ENCODE measurements at places on chromosomes 3 and 15.
A peak's percentile ranks its signal among the peaks of the same experiment; 100 is the strongest.

GRCh38 chr3:138329127-138329983 lies at the start of gene NME9:
Gene NME9 (minus strand): TSS chr3:138329851. CDS start chr3:138329335, 516 bp downstream.
- peak; percentile 94 for DNase-seq

DNA sequence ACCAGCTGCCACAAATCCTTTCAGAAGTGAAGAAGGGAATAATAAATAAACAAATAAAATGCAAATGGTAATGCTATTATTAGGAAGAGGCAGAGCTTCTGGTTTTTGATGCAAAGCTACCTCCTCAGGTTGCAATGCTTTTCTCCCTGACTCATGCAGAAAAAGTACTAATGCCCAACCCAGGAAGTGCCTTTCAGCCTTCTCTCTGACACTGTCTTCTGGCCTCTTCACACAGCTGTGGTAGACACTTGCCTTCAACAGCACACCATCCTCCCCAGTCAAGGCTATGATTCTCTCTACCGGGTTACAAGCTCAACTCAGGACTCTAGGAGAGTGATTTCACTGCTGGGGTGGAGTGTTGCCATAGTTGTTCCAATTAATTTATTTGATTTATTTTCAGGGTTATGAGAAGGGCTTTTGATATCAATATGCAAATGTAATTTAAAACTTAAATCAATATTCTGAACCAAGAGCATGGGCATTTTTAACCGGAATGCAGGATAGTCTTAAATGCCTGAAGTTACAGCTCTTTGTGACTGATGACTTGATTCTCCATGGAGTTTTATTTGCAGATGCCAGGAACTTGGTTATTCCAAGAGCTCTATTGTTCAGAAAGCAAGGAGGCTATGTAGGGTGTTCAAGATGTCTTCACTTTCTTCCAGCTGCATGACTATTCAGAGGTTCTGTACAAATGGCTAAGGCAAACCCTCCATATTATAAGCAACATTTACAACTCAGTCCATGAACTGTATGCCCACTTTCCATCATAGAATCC lies 27.1 kb upstream of the GALNT15 start:
- DNase-seq = no peak

GRCh38 chr3:57755368-57755675 lies 787 bp upstream of the SLMAP start:
- peak; percentile 9 for DNase-seq

- DNase-seq = no peak
Observed at GRCh38 chr15:35329521-35329961, 216.4 kb downstream of the DPH6 start.

DNA sequence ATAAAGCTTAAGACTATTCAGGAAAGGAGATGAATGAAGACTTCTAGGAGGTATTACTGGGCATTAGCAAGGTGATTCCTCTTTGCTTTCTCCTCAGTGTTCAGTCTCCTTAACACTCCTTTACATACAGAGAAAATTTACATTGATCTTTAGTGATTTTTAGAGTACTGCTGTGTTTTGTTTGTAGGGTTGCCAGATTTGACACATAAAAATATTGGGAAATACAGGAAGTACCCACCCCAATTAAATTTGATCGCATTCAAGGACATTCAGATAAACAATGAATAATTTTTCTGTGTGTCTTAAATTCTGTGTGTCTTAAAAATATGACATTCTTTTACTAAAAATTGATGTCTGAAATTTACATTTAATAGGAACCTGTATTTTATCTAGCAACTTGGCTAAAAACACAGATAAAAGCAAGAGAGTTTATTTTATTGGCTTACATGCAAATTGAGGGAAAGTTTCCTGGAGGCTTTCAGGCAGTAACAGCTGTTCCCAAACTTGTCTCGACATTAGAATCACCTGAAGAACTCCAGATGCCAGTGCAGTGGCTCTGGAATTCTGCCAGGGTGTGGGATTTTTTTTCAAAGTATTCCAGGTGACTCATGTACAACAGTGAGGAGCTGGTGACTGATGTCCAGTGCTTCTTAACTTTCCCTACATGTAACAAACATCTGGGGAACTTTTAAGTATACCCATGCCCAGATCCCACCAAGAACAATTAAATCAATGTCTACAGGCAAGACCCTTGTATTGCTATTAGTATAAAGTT lies 23.4 kb upstream of the PLOD2 start:
- DNase-seq = no peak

DNA sequence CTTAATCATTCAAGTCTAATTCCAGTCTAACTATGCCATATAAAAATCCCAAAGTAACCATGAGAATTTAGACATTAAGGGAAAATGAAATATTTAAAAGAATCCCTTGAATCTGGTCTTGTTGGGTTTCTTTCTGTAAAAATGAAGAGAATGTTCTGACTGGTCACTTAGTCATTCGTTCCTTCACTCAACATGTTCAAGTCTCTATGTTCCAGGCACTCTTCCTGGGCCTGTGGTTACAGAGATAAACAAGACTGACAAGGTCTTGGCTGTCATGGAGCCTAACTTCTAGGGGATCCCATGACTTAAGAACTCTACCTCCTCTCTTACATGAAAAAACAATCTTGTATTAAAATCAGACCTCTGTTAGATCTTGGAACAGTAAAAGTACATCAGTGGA lies 638.6 kb upstream of the TBL1XR1 start:
- DNase-seq = no peak

- DNase-seq = no peak
Observed at GRCh38 chr15:100919481-100920405, 586 bp downstream of the LRRK1 start.

DNA sequence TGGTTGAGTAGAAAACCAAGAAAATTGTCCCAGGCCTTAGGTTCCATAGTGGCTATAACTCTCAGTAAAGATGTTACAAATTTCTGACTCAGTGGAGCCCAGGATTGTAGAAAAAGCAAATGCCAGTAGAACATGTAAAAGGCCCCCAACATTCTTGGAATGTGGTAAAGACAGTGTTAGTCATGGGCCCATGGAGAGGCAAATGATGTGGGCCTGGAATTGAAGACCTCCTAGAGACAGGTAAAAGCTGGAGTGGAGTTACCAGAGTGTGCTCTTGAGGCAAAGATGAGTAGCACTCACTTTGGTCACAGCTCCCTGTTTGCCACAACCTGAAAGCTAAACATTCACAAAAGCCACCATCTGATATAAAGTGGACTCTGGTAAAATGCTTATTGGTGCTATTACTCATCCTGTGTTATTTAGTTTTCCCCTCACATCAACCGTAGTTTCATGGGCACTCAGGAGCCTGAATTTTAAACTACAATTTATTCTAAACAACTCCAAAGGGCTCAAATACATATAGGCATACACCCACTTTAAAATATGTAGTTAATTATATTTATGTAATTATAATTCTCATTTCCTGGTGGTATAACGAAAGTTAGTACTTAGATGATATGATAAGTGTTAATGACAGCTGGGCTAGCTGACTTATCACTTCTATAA lies 359.6 kb upstream of the NECTIN3 start:
- DNase-seq = no peak

- no peak for DNase-seq
Observed at GRCh38 chr3:116046350-116046749, 398.9 kb downstream of the LSAMP start.

- no peak for DNase-seq
Observed at GRCh38 chr15:79339588-79340314, 28.8 kb downstream of the TMED3 start.

DNA sequence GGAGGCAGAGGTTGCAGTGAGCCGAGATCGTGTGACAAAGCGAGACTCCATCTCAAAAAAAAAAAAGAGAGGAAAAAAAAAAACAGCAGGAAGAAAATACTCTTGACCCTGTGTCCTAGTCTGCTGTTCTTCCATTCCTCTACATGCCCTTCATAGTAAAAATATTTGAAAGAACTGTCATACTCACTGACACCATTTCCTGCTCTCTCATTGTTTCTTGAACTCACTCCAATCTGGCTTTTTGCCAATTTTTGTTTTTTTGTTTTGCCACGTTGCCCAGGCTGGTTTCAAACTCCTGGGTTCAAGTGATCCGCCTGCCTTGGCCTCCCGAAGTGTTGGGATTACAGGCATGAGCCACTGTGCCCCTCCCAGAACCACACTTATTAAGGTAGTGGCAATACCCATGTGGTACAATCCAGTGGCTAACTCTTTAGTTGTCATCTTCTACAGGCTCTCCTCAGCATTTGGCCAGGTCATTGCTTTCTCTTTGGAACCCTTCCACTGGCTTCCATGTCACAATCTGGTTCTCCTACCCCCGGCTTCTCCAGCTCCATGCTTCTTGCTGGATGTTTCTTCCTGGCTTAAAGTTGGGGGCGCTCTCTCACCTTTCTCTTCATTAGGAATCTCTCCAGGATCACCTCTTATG lies 238.2 kb upstream of the C2CD4B start:
- DNase-seq = no peak

DNA sequence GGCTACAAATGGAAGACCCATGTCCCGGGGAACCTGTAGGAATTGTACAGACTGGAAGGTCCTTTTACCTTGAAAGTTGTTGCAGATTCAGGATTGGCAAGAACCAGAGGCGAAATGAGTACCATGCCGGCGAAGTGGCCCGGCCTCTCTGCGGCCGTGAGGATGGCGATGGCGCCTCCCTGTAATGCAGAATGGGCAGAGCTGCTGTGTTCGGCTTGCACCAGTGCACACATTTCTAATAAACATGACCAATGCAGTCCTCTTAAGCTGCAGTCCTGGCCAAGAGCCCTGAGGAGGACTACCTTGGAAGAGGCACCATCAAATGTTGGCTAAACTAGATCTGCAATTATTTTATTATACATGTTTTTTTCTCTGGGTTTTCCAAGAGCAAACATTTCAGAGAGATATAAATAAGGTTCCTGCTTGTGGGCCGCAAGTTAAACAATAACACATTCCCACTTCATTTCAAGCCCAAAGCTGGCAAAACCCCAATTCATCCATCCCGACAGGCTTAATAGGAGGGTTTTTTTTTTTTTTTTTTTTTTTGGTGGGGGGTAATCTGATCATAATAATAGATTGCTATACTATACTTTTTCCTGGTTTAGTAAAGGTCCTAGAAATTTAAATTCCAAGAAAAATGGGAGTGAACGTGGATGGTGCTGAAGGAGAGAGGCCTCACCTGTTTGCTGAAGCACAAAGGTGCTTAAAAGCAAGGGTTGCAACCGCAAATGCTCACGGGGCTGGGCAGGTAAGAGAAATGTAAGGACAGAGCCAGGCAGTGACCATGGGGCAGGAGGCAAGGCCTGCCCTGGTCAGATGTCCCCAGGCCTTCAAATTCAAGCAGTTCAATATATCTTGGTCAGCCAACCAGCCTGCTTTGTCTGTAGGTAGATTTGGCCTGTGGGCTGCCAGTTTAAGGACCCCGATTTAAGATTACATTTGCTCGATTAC lies 48.5 kb downstream of the ABTB1 start:
- no peak for DNase-seq

DNA sequence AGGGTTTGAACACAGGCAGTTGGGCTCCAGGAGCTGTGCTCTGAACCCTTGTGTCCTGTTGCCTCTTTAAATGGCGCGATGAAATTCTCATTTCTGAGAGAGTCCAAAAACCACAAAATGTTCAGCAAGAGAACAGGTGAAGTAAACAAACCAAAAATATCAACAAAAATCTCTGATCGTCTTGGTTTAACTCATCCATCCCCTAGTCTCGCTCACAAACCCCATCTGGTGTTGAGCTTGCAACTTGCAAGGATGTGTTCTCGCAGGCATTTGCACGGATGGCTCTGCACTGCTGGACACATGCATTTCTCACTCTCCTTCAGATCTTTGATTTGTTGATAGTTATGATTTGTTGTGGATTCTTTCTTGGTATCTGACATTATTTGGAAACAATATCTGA lies 31.1 kb downstream of the FAH start:
- DNase-seq = no peak

- no peak for DNase-seq
Observed at GRCh38 chr3:41932464-41932863, 29.4 kb downstream of the ULK4 start.

- DNase-seq = peak; percentile 75
Observed at GRCh38 chr3:50345586-50346234, at the start of gene ZMYND10. Gene ZMYND10 (minus strand): TSS chr3:50345732. CDS start chr3:50345579, 153 bp downstream.

DNA sequence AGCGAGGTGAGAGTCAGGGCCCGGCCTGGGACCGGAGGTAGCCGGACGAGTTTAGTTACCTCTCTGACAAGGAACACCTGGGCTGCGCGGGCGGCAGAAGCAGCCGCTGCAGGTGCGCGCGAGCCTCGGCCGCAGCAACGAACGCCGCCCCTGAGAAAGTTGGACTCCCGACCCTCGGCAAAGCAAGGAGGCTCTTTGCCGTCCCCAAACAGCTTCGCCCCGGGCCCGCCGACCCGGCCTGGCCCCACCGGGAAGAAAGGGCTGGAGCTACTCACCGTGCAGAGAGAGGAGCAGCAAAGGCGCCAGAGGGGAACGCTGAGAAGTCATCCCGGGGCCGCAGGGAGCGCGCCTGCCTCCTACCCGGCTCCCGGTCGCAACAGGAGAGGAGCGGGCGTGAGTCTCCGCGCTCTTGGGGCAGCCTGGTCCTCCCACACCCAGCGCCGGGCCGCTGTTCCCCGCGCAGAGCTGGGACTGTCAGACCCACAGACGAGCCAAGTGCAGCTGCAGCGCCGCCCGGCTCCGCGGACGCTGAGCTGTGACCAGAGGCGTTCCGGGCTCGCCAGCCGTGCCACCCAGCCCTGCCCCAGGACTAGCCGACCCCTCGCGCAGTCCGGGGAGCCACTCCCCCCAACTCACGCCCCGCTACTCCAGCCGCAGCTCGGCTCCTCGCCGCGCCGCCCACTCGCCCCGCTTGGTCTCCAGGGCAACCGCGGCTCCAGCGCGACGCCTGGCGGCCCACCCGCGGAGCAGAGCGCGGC lies at the start of gene IGSF11:
IGSF11 (minus strand) TSS at position 591 of the 758 bp plus-strand sequence; CDS start at position 327, 264 bp downstream.
- peak; percentile 17 for DNase-seq

- no peak for DNase-seq
Observed at GRCh38 chr3:76034649-76035048, 249.3 kb upstream of the ZNF717 start.

GRCh38 chr3:188573291-188573940 lies 419.5 kb downstream of the LPP start:
- no peak for DNase-seq

DNA sequence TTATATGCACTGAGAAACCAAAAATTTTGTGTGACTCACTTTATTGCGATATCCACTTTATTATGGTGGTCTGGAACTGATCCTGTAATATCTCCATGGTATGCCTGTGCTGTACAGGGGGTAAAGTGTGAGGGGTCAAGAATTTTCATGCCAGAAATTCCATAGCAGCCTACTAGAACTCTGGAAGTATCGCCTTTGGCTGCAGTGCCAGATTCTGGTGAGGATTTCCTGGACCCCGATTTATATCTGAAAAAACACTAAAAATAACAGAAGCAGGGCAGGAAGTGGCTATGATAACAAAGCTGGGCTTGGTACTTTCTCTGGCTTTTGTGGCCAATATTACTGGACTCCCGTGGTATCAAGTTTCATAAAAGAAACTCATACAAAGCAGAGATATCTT lies 36.4 kb downstream of the CCDC80 start:
- DNase-seq = no peak

- DNase-seq = no peak
Observed at GRCh38 chr15:52520421-52520820, 8.3 kb downstream of the MYO5A start.

GRCh38 chr3:168102735-168103410 lies 7.1 kb upstream of the GOLIM4 start:
- DNase-seq = no peak

- no peak for DNase-seq
Observed at GRCh38 chr3:152706991-152707713, 127.8 kb upstream of the P2RY1 start.

GRCh38 chr3:175356899-175357324 lies 497.8 kb downstream of the NAALADL2 start:
- DNase-seq = no peak
